IMR-90 (cell line): ENCODE measurements at places on chromosomes 2 and 18. TPM values are rescaled to one million over a fixed set of nuclear protein-coding genes. Genes with fewer than 3 reads are reported as not detected.

DNA sequence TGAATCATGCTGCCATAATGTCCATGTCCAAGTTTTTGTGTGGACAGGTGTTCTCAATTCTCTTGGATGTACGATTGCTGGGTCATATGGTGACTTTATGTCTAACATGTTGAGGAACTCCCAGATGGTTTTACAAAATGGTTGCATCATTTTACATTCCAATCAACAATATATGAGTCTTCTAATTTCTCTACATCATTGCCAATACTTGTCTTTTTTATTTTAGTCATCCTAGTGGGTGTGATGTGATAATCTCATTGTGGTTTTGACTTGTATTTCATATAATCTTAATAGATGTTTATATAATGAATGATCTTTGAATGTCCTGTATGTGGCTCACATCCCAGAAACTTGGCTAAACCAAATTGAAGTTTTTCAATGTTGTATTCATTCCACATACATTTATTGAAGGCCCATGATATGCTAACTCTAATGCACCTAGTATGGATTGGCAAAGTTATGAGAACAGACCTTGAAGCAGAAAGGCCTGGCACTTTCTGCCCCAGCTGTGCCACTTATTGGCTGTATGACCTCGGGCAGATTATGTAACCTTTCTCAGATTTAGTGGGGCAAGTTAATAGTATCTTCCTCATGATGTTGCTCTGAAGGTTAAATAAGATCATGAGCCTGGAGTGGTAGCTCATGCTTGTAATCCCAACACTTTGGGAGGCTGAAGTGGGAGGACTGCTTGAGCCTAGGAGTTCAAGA lies 205.4 kb downstream of the RAB3GAP1 start:
- no peaks in the 10 kb centered on the region for H3K36me3 ChIP-seq
- H3K27me3 ChIP-seq = no peaks in the 10 kb centered on the region
- no peaks in the 10 kb centered on the region for H3K4me1 ChIP-seq

GRCh38 chr2:119545754-119546446 lies 1.7 kb downstream of the CFAP221 start:
- H3K27me3 ChIP-seq = peaks cover 22% of the 10 kb centered on the region
- no peaks in the 10 kb centered on the region for H3K36me3 ChIP-seq
- H3K4me1 ChIP-seq = no peaks in the 10 kb centered on the region
- no peak overlapping the region for H3K27ac ChIP-seq
- no peak for DNase-seq
- H3K4me3 ChIP-seq = no peak overlapping the region

DNA sequence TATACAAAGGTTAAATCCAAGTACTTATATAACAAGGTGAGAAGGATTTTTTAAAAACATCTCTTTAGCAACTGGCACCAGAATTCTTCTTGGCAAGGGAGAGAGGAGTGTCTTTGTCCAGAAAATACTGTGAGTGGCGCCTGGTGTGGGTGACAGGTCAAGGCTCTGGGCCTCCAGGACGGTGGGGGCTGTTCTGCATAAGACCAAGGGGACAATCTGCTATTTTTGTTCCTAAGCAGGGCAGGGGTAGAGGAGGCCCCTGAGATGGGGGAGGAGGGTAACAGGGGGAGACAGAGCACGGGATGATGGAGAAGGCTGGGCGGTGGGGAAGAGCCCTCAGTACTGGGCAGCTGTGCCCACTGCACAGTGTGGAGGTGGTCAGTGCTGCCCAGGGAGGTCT lies 51.6 kb upstream of the TAF1B start:
- H3K4me1 ChIP-seq = no peaks in the 10 kb centered on the region
- DNase-seq = no peak
- peaks cover 4% of the 10 kb centered on the region; the same call in 1 of the 2 replicates for H3K27me3 ChIP-seq
- H3K4me3 ChIP-seq = no peak overlapping the region
- H3K36me3 ChIP-seq = no peaks in the 10 kb centered on the region

DNA sequence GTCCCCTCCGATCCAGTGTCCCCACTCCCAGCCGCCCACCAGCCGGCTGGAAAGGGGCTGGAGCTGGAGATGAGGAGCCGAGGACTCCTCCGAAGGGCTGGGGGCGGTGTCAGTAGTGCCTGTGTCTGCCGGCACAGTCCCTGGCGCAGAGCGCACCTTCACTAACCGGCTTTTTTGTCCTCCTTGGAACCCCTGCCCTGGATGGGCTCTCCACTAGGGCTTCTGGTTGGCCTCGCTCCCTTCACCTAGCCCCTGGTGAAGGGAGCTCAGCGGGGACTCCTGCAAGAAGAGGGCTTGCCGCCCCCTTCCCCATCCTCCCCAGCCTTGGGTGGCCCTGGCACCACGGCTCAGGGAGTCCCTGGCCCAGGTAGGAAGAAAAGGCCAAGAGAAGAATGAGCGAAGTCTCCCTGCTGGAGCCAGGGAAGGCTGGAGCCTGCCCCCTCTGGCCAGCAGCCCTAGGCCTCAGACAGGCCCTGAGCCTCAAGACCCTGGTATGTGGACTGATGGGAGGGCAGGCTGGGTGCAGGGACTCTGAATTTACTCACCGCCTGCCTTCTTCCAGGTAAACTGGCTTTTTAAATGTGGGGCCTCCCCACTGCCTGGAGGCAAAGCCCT lies 570 bp upstream of the ECEL1 start:
- H3K4me3 ChIP-seq = no peak overlapping the region
- H3K4me1 ChIP-seq = no peaks in the 10 kb centered on the region; the same call in 1 of the 2 replicates
- H3K27ac ChIP-seq = no peak overlapping the region
- H3K36me3 ChIP-seq = no peaks in the 10 kb centered on the region
- no peak for DNase-seq

Gene SNED1
- 3.4 and 3.7 TPM in 2 replicates for polyA plus RNA-seq

- H3K36me3 ChIP-seq = no peaks in the 10 kb centered on the region
- no peaks in the 10 kb centered on the region for H3K27me3 ChIP-seq
- DNase-seq = no peak
- H3K4me3 ChIP-seq = no peak overlapping the region
- no peaks in the 10 kb centered on the region for H3K4me1 ChIP-seq
These were observed 302.9 kb downstream of the PRKCE start for GRCh38 chr2:45954233-45954850.

Gene WDR75
- 17.6 and 21.7 TPM in 2 replicates for polyA plus RNA-seq

Gene DGUOK
- polyA plus RNA-seq = 111 and 116 TPM in 2 replicates

Gene TXNDC2
- polyA plus RNA-seq = 0.16 TPM in 1 of 2 replicates, not detected in the other

DNA sequence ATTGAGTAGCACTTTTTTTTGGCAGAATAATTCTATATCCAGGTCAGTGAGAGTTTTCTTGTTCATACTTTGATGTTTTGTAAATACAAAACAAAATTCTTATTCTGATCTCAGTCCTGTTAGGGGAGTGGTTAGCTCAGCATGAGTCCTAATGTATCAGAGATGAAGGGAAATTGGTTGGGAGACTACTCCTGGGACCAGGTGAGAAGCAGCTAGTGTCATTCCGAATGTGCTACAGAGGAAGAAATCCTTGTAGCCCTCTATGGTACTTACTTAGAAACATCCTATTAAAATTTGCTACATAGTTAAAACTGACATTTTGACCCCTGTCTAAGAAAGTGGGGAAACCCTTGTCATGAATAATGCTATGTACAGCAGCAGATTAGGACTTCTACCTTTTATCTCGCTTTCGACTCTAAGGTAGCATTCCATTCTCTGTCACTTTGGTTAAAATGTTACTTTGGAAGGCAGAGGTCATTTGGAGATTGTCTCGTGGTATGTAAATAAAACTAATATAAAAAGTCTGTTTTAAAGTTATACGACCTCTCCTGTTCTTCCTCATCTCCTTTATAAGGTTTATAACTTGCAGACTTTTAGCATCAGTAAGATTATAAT lies 65.8 kb downstream of the PARD3B start:
- peaks cover 5% of the 10 kb centered on the region for H3K4me1 ChIP-seq
- H3K27me3 ChIP-seq = no peaks in the 10 kb centered on the region
- H3K4me3 ChIP-seq = no peak overlapping the region
- no peak overlapping the region for H3K27ac ChIP-seq
- no peaks in the 10 kb centered on the region for H3K36me3 ChIP-seq
- DNase-seq = no peak

- no peak for DNase-seq
- peaks cover 2% of the 10 kb centered on the region; the same call in 1 of the 2 replicates for H3K27me3 ChIP-seq
- H3K4me3 ChIP-seq = no peak overlapping the region
These were observed 87.2 kb upstream of the ZEB2 start for GRCh38 chr2:144607099-144607498.

Gene HTR2B
- polyA plus RNA-seq = 0.23 and 0.26 TPM in 2 replicates

GRCh38 chr2:222305516-222306392 lies 7.0 kb upstream of the PAX3 start:
- H3K4me3 ChIP-seq = peak overlapping the region; percentile 35
- H3K27ac ChIP-seq = no peak overlapping the region
- no peaks in the 10 kb centered on the region for H3K36me3 ChIP-seq
- DNase-seq = no peak
- peaks cover 2% of the 10 kb centered on the region; the same call in 1 of the 2 replicates for H3K4me1 ChIP-seq

GRCh38 chr2:14806613-14807012 lies 174.1 kb downstream of the LRATD1 start:
- no peak overlapping the region for H3K27ac ChIP-seq
- H3K36me3 ChIP-seq = no peaks in the 10 kb centered on the region
- DNase-seq = no peak
- no peaks in the 10 kb centered on the region for H3K4me1 ChIP-seq

Gene TPGS2
- 272 and 294 TPM in 2 replicates for polyA plus RNA-seq

Gene MEP1B
- polyA plus RNA-seq = not detected in 2 replicates

DNA sequence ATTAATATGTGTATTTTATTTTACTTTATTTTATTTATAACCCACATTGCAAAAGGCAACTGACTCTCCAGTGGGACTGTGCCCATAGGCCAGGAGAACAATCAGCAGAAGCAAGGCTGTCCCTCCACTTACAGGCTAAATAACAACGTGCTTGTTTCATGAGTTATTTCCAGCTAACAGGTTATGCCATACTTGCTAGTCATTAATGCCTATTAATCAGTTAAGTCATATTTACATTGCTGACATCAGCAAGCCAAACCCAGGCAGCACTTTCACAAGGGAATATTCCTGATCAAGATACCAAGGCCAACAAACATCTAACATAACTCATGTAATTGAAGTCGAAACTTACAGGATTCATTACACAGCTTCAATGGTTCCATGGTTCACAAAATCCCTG lies 92.1 kb downstream of the EN1 start:
- H3K27me3 ChIP-seq = peaks cover 5% of the 10 kb centered on the region
- H3K4me1 ChIP-seq = no peaks in the 10 kb centered on the region

Gene COPS7B
- polyA plus RNA-seq = 52.8 and 54.1 TPM in 2 replicates

Gene AQP12B
- polyA plus RNA-seq = not detected in 2 replicates

DNA sequence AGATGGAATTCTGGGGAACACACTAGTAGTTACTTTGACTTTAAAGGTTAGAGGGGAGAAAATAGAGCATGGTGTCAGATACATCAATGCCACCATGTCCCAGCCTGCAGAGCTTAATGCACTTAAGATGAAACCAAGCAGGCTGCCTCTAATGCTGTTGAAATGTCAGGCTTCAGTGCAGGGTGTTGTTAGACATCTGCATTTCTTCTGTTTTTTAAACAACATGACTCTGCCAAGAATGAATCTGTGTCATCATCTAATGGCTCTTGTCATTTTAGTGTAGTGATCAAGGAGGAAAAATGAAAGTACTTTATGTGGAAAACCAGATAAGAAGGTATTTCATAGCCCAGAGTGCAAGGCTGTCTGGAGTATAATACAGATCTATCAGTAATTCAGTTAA lies 29.9 kb downstream of the LYPD1 start:
- no peak overlapping the region for H3K4me3 ChIP-seq
- peak; percentile 10 for DNase-seq
- no peaks in the 10 kb centered on the region for H3K27me3 ChIP-seq
- peaks cover 12% of the 10 kb centered on the region for H3K36me3 ChIP-seq
- no peak overlapping the region for H3K27ac ChIP-seq

GRCh38 chr2:79920512-79921076 lies 384.0 kb downstream of the LRRTM1 start:
- no peaks in the 10 kb centered on the region for H3K27me3 ChIP-seq
- no peak overlapping the region for H3K4me3 ChIP-seq
- no peaks in the 10 kb centered on the region for H3K4me1 ChIP-seq
- H3K36me3 ChIP-seq = no peaks in the 10 kb centered on the region
- no peak overlapping the region for H3K27ac ChIP-seq

GRCh38 chr2:237064203-237065070 lies 21.3 kb upstream of the COPS8 start:
- H3K27me3 ChIP-seq = no peaks in the 10 kb centered on the region
- no peak for DNase-seq
- H3K36me3 ChIP-seq = no peaks in the 10 kb centered on the region; the same call in 1 of the 2 replicates
- H3K4me3 ChIP-seq = no peak overlapping the region
- H3K27ac ChIP-seq = no peak overlapping the region
